ENCODE measurements at places on chromosomes 7 and 10.

GRCh38 chr10:93821051-93821772, 63.5 kb downstream of the LGI1 start:
- no peak for DNase-seq

DNA sequence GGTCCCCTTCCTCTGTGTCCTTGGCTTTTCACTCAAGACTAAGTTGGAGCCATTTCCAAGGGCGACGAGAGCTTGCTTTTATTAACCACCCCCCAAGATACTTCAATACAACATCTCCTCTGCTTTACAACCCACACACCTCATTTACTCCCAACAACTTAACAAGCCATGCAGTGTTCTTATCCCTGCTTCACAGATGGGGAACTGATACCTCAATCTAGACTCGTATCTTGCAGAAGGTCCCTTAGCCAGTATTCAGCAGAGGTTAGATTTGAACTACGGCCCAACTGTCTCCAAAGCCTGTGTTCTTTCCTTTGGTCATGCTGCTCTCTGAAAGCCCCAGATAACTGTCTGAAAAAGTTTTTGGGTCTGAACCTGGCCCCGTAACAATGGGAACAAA, 444.8 kb downstream of the GRID1 start:
- no peak for DNase-seq

GRCh38 chr7:34991938-34992840, 45.1 kb downstream of the DPY19L1 start:
- DNase-seq: no peak

DNA sequence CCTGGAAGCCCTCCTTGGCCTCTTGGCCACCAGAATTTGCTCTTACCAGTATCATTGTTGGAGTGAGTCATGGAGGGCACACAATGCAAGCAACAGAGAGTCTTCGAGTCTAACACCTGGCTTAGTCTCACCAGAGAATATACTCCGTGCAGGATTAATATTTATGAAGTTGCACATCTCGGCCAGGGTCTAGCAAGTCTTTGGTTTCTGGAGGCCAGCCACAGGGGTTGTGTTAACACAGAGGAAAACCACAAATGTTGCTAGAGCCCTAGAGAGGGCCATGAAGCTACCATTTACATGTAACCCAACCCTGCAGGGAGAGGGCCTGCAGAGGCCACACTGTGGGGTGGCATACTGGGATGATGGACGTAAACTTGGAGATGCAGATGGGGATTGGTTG, 71.8 kb downstream of the MTPN start:
- no peak for DNase-seq

DNA sequence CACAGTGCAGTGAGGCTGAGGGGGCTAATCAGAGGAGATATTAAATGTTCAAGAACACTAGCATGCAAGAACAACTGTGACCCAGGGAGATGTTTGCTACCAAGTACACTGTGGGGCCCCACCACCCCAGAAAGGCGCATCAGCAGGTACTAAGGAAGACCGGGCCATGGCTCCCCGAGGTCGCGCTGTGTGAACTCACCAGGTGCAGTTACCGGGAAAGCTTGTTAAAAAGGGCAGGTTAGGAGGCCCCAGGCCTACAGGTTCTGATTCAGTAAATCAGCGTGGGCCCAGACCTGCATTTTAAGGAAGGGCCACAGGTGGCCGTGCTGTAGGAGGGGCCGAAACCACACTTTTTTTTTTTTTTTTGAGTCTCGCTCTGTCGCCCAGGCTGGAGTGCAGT, 54.6 kb downstream of the TMEM209 start:
- DNase-seq: no peak

GRCh38 chr7:17298840-17299482, 509 bp downstream of the AHR start:
- no peak for DNase-seq

DNA sequence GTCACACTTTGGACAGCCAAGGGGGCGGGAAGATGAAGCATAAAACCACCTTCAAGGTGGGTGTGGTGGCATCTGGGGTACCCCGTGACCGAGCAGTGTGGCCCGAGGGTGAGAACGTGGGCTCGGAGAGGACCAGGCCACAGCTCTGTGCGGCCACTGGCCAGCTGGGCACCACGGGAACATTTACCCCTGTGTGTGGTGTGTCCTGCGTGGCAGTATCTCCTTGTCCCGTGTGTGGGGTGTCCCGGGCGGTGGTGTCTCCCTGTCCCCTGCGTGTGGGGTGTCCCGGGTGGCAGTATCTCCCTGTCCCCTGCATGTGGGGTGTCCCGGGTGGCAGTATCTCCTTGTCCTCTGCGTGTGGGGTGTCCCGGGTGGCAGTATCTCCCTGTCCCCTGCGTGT, 570.3 kb downstream of the DNAJB6 start:
- no peak for DNase-seq

- no peak for DNase-seq
These were observed 74.0 kb upstream of the CARD11 start for GRCh38 chr7:3117488-3118231.

DNA sequence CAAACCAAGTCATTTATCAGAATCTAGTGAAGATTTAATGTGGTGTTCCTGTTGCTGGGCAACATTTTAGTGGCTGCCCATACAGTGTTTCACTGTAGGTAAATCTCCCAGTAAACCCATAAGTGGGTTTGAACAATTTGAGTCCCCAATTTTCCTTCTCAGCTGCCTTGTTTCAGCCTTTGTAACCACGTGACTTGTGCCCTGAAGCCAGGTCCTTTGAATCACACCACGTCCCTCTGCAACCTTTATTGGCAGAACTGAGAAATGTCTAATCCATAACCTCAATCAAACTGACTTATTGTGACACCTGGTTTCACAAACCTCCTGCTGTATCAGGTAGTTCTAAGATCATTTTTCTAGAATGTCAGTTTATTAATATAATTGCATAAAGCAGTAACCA, 30.1 kb downstream of the SND1 start:
- no peak for DNase-seq

- DNase-seq: no peak
These were observed 28.2 kb upstream of the ASL start for GRCh38 chr7:66047426-66047825.

DNA sequence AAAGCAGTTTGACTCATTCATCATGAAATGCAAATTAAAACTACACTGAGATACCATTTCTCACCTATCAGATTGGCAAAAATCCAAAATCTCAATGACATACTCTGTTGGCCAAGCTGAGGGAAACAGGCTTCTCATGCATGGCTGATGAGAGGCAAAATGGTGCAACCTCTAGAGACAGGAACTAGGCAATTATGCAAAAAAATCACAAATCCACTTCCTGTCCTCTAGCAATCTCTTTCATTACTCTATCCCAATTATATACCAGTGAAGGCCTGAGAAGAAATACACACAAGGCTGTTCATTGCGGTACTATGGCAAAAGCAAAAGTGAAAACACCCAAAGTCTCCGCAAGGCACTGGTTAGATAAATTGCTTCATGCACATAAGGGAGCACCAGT, 25.9 kb upstream of the PTPRN2 start:
- no peak for DNase-seq

DNA sequence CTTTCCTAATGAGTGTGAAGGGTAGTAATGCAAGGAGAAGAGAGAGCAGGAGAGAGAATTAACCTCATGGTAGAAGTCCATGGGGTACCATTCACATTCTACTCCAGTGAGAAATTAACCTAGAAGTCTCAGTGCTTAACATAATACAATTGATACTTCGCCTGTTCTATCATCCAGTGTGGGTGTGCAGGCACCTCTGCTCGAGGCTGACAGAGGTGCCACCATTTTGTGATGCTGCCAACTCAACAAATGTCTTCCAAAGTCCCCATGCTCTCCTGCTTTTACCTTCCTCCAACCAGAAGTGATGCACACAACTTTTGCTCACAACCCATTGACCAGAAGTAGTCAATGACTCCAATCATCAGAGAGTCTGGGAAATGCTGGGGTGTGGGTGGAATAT, 118.3 kb upstream of the LAMB4 start:
- no peak for DNase-seq

- no peak for DNase-seq
These were observed at the start of gene DPYSL4 for GRCh38 chr10:132186488-132187429. Gene DPYSL4 (plus strand): TSS chr10:132186948. CDS start chr10:132187064, 116 bp downstream.

DNA sequence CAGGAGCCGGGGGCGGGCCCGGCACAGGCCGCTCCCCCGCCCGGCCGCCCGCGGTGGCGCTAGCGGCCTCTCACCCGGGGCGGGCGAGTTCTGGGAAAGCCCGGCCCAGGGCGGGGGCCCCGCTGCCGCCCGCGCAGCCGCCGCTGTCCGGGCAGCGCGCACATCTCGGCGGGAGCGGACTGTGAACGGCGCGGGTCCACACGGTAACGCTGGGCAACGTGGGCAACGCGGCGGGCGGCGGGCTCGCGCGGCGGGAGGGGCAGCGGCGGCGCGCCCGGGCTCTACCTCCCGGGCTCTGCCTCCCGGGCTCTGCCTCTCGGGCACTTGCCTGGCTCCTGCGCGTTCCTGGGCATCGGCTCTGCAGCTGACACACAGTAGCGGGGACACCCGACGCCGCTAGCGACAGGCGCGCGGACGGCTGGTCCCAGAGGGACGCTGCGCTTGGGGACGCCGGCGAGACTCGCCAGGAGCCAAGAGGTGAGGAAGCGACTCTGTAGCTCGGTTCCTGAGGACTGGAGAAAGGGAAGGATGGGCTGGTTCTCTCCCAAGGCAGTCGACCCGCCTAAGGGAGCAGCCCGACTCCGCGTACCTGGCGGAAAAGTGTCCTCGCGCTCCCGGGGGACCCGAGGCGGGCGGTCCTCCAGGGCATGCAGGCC, at the start of gene PLCE1:
TSS of gene PLCE1 (plus strand) at position 150 of the 656 bp plus-strand sequence. CDS start 37,116 bp downstream, outside the sequence.
- no peak for DNase-seq

GRCh38 chr7:50246551-50246950, 58.0 kb upstream of the IKZF1 start:
- DNase-seq: no peak

- no peak for DNase-seq
These were observed 1.6 kb downstream of the OR9A2 start for GRCh38 chr7:143025371-143025770.

GRCh38 chr7:36949711-36950600, 225.7 kb upstream of the AOAH start:
- no peak for DNase-seq

DNA sequence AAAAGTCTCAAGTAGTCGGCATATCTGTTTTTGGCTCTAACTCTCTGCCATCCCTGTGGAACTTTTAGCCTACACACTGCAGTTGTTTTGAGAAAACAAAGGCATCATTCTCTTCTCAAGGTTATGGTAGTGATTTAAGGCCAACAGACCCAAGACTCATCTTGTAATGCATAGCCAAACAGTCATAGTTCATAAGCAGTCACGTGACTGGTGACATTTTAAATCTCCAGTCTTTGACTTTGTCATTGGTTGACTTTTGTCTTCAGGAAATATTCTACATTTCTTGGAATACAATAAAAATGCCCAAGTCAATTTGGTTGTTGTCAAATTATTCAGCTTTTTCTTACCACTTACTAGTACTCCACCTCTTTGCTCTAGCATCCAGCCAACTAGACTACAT, 114.8 kb downstream of the ANKRD30A start:
- no peak for DNase-seq

DNA sequence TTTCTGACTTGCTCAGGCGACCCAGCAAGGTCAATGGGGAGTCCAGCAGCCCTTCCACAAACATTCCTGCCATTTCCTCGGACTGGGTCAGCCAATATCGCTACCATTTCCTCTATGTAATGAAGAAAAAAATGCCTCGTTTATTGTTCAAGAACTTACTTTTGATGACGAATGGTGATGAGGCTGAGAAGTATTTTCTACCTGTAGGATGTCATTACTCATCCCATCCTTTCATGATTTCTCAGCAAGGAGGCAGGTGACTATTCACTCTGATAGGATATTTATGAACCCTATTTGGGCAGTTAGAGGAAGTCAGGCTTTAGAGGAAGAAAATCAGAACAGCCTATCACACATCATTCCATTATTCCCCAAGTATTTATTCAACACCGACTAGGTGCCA, 178.6 kb downstream of the FANK1 start:
- no peak for DNase-seq

DNA sequence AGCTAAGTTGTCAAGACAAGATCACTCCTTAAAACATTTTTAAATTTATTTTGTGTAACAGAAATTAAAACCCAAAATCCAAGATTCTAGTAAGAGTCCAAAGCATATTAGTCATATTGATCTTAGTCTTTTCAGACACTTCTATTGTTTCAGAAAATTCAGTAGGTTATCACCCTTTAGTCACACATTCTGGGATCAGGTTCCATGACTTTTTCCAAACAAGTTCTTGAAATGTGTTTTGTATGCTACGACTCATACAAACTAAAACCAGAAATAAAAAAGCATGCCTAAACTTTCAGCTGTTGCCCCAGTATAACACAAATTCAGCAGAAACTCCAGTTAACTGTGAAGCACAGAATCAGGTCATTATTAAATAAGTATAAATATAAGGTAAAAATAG, 10.7 kb downstream of the SEMA3D start:
- no peak for DNase-seq

DNA sequence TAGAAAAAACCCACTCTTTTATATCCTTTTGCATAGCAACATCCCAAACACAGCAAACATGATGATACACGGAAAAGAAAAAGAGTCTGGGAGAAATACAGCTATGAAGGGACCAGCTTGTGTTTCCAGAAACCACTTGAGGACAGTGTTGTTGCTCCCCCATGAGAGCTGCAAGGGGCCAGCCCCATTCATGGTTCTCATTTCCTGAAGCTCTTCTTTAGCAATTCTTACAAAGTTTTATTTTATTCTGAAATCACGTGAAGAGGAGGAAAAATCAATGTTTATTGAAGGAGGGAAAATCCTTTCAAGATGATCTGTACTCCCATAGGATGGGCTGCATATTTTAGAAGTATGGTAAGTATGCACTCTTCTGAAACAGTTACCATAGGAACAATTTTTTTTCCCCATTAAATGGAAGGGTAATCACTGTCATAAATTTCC, 17.5 kb upstream of the PRTFDC1 start:
- no peak for DNase-seq

- DNase-seq: no peak
These were observed 453.5 kb downstream of the AUTS2 start for GRCh38 chr7:70051726-70052125.

DNA sequence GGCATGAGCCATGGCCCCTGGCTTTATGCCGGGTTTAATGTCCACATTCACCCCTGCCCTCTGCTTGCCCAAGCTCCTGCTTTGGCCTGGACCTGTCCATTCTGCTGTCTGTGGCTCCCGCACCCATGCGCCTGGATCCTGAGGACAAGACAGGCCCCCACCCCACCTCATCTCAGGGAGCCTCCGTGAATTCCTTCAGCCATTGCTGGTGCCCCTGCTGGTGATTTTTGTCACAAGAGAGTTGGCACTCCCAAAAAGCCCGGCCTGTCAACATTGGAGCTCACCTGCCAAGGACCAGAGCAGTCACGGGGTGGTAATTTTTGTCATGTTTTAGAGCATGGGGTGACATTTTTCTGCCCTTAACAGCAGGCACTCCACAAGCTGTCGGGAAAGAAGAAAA, 127.5 kb upstream of the PLXNA4 start:
- DNase-seq: no peak

- DNase-seq: no peak
These were observed 14.5 kb upstream of the KAZALD1 start for GRCh38 chr10:101047268-101047667.

- DNase-seq: no peak
These were observed 109.6 kb downstream of the TMEM130 start for GRCh38 chr7:98760201-98760651.

GRCh38 chr7:133859231-133859630, 267.9 kb upstream of the LRGUK start:
- DNase-seq: no peak

- DNase-seq: no peak
These were observed 14.7 kb upstream of the CAMK2G start for GRCh38 chr10:73889014-73889413.
